Prostate gland (tissue), 2 donors: ENCODE measurements at places on chromosomes 13 and 19. TPM values are rescaled to one million over a fixed set of nuclear protein-coding genes. Genes with fewer than 3 reads are reported as not detected.
A peak's percentile ranks its signal among the peaks of the same experiment; 100 is the strongest.

- no peak for DNase-seq
- no peaks in the 10 kb centered on the region for H3K27me3 ChIP-seq
- peak overlapping the region; percentile 89 for H3K4me3 ChIP-seq
- H3K27ac ChIP-seq: peak overlapping the region; percentile 54
- H3K4me1 ChIP-seq: no peaks in the 10 kb centered on the region
- H3K36me3 ChIP-seq: no peaks in the 10 kb centered on the region
Observed at GRCh38 chr19:632579-633067, 714 bp downstream of the POLRMT start.

DNA sequence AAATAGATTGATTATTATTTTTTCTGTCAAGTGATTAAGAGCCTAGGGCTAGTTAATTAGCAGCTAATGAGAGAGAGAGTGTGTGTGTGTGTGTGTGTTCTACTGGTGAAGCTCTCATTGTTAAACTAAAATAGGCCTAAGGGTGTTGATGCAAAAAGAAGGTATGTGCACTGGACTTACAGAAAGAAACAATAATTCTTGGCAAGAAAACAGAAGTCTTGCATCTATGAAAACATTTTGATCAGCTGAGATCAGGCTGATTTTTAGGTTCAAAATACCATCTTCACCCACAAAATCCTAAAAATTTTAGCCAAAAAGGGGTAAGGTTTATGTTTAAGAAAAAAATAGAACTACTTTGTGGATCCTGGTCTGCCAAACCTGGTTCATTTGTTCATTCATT, 106.5 kb downstream of the POSTN start:
- no peaks in the 10 kb centered on the region for H3K27me3 ChIP-seq
- no peak overlapping the region for H3K4me3 ChIP-seq
- no peaks in the 10 kb centered on the region for H3K4me1 ChIP-seq
- no peak for DNase-seq

DNA sequence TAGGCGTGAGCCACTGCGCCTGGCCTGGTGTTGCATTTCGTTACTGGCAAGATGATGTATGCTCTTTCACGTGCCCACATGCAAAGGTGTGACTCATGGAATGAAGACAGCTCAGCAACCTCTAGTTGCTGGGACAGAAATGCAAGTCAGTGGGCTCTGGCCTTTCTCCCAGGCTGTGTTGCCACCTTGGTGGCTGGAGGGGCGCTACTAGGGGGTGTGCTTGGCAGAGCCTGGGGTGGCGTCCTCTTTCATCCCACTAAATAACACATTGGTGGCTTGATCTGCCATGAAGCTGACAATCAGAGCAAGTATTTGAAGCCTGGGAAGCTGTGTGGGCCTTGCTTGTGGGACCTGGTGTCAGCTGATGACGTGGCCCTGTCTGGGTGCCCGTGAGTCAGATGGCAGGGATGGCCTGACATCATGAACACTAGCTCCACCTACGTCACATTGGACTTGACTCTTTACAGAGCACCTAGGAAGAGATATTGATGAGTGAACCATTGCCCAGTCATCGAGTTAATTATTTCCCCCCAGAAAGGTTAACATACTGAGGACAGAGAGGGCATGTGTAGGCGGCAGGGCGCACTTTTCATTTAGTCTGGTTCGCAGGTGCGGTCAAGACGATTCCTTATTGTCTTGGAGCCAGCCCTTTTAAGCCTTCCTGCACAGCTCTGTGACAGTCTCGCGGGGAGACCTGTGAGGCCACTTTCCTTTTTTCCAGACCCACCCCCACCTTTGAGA, 154.2 kb downstream of the TM9SF2 start:
- H3K36me3 ChIP-seq: no peaks in the 10 kb centered on the region
- no peaks in the 10 kb centered on the region for H3K27me3 ChIP-seq
- no peak for DNase-seq

The GPALPP1 gene
- 29.7 TPM for total RNA-seq

The KLF1 gene
- total RNA-seq: not detected

The SHISA7 gene
- not detected for total RNA-seq
